Glomerular endothelial cell (primary cell): ENCODE measurements at places on chromosomes 16 and 17. TPM values are rescaled to one million over a fixed set of nuclear protein-coding genes. Genes with fewer than 3 reads are reported as not detected.

DNA sequence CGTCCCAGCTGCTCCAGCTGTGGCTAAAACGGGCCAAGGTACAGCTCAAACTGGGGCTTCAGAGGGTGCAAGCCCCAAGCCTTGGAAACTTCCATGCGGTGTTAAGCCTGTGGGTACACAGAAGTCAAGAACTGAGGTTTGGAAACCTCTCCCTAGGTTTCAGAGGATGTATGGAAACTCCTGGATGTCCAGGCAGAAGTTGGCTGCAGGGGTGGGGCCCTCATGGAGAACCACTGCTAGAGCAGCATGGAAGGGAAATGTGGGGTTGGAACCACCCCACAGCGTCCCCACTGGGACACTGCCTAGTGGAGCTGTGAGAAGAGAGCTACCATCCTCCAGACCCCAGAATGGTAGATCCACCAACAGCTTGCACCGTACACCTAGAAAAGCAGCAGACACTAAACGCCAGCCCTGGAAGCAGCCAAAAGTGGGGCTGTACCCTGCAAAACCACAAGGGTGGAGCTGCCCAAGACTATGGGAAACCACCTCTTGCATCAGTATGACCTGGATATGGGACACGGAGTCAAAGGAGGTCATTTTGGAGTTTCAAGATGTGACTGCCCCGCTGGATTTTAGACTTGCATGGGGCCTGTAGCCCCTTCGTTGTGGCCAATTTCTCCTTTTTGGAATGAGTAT is 2.2 kb downstream of the SDR42E1 start:
- no peak for DNase-seq

GRCh38 chr16:69404275-69404805 is 18.5 kb upstream of the TERF2 start:
- no peak for DNase-seq

DNA sequence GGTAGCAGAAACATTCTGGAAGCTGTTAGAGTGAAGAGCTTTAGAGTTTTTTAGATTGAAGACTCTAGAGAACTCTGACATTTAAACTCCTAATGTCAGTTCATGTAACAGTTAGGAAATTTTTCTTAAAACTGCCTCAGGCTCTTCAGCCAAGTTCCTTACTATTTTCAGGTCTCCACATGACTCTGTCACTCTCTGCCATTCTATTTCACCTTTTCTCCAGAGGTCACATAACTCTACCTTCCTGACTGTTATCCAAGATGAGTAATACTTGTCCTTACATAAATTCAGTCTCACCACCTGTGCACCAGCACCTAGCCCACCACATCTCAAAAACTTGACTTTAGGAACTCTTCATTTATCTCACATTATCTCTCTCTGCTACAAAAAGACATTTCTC is 347.1 kb upstream of the CA10 start:
- no peak for DNase-seq

- DNase-seq, result no peak
Measured at GRCh38 chr16:31700530-31701388, 172.8 kb upstream of the ZNF267 start.

DNA sequence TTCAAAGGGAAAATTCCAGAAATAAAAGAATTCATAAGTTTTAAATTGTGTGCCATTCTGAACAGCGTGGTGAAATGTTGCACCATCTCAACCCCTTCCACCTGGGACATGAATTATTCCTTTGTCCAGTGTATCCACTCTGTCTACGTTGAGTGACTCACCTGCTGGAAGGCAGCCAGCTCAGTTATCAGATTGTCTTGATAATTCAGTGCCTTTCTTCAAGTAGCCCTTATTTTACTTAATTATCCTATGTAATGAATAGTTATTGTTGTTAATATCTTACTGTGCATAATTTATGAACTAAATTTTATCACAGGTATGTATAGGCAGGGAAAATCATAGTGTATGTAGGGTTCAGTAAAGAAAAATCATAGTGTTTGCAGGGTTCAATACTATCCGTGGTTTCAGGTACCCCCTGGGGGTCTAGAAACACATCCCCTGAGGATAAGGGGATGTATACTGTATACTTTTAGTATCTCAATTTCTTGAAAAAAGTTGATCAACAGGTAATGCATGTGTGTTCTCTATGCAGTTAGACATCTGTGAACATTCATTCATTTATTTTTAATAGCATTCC is 7.7 kb upstream of the PCTP start:
- no peak for DNase-seq

The OTOP3 gene
- total RNA-seq, result not detected in 2 replicates

DNA sequence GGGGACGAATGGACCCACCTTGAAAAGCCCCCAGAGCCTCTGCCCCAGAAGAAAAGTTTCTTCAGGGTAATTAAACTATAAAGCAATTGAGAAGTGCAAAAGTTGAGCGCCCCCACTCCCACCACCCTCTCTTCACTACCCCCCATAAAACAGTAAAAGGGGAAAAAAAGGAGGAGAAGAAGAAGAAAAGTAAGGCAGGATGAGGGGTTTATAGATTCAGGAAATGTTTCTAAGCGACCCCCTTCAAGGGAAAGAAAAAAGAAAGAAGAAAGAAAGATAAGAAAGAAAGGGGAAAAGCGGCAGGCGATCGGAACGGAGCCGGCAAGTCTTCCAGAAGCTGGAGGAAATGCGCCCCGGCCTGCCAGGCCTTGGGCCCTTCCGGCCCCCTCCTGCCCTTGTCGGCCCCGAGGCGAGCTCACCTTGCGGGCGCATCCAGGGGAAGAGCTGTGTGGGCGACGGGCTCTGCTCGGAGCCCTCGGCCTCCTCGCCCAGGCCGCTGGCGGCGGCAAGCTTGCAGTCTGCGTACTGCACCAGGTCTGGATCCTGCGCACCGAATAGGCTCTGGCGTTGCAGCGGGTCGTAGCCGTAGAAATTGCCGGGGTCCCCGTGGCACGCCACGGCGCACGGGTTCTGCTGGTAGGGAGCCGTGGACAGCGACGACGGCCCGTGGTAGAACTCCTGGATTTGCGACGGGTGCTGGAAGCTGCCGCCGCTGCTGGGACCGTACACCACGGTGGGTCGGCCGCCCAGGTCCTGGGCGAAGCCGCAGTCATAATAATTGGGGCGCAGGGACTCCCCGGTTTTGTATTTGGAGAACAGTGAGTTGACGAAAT is 1.0 kb downstream of the HOXB8 start:
- no peak for DNase-seq

DNA sequence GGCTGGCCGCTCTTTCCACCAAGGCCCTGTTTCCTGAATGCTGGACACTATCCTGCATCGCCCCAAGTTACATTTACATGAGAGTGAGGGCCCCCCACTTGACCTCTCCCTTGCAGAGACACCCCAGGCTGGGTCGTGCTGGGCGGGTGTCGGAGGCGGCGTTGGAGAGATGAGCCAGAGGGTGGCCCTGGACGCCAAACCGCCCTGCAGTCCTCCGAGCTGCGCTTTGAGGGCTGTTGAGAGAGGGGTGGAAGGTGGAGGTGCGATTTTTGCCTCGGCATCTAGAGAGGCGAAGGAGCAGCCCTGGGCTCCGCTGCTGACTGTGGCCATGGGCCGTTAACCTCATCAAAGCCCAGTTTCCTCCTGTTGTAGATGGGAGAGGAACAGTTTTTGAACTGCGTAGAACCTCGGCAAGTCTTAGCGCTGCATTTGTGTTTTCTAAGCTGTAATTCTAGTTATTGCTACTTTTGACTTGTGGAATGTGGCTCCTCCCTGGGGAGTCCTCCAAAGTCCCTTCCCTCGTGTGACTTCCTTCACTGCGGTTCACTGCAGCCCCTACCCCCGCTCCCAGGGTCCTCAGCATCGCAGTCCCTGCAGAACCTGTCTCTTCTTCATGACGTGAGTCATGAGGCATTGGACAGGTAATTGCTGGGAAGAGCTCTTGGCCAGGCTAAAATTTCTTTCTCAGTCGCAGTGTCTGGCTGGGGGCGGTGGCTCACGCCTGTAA is 986 bp upstream of the ELOB start:
- no peak for DNase-seq

- peak; percentile 20 for DNase-seq
Measured at GRCh38 chr16:14249291-14250032, 178.3 kb downstream of the MRTFB start.

The ANKFY1 gene
- 32.4 and 46.0 TPM in 2 replicates for total RNA-seq

The KIFC3 gene
- total RNA-seq, result 52.2 and 76.7 TPM in 2 replicates

The ICAM2 gene
- 1,004 and 1,319 TPM in 2 replicates for total RNA-seq

DNA sequence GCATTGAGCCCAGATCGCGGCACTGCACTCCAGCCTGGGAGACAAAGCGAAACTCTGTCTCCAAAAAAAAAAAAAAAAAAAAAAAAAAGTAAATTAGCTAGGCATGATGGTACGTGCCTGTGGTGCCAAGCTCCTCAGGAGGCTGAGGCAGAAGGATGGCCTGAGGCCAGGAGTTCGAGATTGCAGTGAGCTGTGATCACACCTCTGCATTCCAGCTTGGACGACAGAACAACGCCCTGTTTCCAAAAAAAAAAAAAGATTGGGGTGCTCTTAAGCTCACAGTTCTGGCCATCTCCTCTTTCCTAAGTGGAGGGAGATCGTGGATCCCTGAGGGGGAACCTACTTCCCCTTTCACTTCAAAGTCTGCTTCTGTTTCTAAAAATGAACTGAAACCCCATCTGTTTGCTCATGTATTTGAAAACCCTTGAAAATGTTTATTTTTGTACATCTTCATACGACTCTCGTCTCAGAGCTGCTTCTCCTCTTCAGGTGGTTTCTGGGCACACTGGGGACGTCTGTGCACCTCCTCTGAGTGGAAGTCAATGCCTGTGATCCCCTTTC is 138.8 kb downstream of the PRKCA start:
- no peak for DNase-seq
